ENCODE measurements at places on chromosomes 6 and 20.
A peak's percentile ranks its signal among the peaks of the same experiment; 100 is the strongest.

DNA sequence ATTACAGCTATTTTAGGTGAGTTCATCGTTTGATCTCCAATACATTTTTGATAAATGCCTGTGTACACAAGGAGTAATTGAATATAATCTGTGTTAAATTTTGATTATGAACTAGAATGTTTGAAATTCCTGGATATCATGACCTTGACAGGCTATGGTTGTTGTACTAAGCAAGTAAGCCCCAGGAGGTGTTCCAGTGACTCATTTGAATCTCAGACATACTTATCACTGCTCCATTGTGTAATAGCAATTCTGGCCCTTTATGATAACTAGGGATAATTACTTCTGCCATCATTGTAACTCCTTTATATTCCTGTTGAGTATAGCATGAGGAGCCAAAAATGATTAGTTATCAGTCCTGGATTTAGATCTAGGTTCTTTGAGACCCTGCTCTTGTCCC is 1424.6 kb upstream of the ADGRB3 start:
- no peak for DNase-seq

- DNase-seq: no peak
Observed at GRCh38 chr6:143026696-143027449, 33.8 kb upstream of the AIG1 start.

DNA sequence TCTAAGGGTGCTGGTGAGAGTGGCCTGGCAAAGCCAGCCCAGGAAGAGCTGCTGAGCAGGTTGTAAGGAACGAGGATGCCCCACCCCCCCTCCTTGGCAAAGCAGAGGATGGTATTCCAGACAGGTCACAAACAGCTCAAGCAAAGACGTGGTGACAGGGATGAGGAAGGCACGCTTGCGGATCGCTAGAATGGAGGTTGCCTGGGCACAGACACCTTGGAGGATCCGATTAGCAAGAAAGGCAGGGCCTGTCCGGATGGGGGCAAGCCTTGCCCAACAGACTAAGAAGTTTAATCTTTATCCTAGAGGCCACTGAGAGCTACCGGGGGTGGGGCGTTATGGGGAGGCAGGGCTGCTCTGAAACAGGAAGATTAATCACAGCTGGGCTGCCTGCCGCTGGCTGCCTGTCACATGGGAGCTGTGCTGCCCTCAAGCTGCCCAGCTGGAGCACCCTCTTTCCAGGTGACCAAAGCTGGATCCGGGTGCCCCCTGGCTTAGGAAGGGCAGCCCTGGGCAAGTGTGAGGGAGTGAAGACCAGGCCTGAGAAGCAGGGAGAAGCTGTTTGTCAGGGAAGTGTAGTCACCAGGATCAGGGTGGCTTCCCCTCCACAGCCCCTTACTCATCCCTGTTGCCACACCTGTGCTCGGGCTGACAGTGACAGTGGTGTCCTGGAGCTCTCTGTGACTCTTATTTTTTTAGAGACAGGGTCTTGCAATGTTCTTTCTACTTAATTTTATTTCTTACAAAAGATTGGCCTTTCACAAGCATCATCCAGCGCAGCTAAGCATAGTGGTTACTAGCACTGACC is 9.1 kb upstream of the MAPK13 start:
- DNase-seq: peak; percentile 70

DNA sequence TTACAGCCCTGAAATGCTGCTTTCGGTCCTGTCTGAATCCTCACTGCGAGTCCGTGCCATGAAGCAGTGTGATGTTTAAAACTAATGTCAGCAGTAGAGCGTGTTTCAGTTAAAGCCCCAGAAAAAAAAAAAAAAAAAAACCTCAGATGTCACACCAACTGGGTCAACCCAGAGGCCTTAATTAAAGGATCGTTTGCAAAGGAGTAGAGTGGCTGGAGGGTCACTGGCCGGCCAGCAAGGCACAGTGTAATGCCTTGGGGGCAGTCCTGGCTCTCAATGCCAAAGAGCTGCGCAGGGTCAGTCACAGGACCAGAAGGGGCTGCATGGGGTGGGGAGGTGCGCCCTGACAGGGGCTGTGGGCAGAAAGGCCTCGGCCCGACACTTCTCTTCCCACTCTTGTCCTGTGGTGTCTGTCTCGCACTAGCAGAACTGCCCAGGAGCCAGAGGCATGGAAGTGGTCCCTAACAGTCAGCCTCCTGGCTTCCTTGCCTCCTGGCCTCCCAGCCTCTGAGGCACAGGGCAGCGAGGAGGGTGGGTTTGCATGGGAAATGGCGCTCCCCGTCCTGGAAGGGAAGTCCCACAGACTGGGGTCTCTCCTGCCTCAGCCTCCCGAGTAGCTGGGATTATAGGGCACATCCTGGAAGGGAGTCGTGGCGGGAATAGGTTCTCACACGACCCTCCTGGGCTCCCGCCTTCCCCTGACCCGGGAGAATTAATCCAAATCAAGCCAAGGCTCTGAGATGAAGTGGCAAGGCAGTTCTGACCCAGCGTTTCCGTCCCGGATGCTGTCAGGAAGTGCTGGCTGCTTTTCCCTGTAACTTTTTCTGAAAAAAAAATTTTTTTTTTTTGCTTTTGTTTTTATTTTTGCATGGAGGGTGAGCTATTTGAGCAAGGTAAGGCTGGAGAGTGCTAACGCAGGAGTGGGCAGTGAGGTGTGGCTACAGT is 53.7 kb upstream of the MPC1 start:
- DNase-seq: no peak

DNA sequence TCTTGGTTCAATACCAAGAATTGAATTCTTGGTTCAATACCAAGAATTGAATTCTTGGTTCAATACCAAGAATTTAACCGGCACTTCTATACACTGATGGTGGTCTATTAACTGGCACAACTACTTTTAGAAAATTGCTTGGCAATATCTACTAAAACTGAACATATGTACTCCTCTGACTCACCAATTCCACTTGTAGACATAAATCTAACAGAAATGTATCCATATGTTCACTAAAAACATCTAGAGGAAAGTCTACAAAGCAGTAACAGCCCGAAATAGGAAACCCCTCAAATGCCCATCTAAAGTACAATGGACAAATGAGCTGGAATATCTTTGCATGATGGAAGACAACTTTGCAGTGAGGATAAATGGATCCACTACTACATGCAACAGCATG is 71.9 kb downstream of the KIF16B start:
- DNase-seq: no peak

DNA sequence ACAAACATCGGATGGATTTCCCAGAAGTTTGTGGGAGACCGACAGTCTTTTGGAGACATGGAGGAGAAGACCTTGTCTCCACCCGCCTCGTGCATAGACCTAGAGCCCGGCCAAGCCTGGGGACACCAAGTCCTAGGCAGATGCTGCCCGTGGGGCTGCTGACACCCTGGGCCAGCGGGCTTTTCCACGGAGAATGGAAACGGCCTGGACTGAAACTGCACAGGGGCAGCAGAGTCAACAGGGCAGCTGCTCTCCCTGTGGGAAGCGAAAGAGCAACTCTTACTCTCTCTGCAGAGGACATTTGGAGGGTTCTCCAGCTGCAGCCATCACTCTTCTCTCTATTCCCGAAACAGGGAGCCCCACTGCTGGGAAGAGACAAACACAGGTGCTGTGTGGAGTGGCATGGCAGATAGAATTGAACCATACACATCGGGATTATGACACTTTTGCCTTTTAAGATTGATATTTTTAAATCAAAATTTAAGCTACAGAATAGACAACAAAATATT is 401.2 kb downstream of the THBS2 start:
- DNase-seq: no peak

DNA sequence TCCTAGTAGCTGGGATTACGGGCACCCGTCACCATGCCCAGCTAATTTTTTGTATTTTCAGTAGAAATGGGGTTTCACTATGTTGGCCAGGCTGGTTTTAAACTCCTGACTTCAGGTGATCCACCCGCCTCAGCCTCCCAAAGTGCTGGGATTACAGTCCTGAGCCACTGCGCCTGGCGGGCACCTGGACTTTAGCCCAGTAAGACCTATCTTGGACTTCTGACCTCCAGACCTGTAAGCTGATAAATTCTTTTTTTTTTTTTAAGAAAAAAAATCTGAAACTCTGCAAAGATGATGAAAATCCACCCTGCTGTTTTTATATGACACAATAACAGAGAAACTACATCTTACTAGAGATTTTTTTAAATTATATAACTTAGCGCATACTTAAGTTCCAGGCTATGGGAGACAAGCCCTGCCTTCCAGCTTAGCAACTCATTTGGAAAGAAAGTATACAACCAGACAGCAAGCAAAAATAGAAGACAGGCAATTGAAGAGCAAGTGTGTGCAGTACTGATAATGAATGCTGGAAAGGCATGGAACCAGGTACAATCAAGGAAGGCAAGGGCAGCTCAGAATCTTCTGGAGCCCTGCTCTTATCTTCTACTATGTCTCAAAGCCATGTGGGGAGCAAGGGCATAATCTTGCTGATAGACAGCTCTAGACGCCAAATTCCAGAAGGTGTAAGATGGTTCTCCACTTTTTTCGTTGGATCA is 104.2 kb downstream of the CD83 start:
- no peak for DNase-seq
